Daoy (cell line): ENCODE measurements at places on chromosomes 4 and X. TPM values are rescaled to one million over a fixed set of nuclear protein-coding genes. Genes with fewer than 3 reads are reported as not detected.

- no peak for DNase-seq
Measured at GRCh38 chrX:153513265-153513664, 4.2 kb upstream of the ATP2B3 start.

DNA sequence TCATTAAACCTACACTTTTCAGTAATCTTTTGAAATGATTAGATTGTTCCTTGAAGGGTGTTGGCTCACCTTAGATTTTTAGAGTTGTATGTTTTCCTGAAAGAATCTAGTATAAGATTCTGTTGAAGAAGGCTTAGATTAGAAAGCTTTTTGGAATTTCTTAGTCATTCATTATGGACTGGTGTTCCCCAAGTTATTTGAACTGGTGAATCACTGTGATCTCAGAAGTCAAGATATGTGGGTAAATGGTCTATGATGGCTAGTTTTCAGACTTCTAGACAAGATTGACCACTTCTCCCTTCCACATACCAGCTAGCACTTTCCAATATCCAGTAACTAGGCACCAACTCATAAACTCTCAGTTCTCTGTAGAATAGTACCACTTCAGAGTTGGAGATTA lies 138.1 kb downstream of the KDM6A start:
- DNase-seq = peak; percentile 12

GRCh38 chr4:139521754-139522401 lies 34.1 kb downstream of the SETD7 start:
- DNase-seq = no peak

- peak; percentile 8 for DNase-seq
Measured at GRCh38 chr4:76611616-76612207, 176.7 kb downstream of the SHROOM3 start.

DNA sequence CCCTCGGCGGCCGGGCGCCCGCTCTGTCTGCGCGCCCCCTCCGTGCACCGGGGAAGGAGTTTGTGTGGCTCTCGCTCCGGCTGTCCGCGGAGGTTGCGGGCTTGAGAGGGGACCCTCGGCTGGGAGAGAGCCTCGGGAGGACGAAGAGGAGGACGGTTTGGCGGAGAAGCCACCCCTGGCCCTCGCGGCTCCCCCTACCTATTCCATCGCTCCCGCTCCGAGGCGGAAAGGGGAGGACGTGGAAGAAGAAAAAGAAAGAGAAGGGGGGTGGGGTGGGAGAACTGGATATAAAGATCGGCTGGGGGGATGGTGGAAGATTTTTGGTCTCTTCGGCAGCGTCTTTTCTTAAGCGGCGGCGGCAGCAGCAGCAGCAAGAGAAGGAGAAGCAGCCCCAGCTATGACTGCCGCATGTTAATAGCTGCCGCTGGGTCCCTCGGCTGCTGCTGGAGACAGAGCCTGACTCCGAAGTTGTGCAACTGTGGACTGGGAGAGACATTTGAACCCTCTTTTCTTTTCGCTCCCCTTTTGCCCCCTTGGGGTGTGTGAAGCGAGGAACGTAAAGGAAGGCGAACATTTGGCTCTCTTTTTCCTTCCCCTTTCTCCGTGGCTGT lies 895 bp downstream of the ADGRL3 start:
- peak; percentile 12 for DNase-seq

- DNase-seq = peak; percentile 26
Measured at GRCh38 chrX:9595174-9595573, 130.3 kb downstream of the TBL1X start.

- no peak for DNase-seq
Measured at GRCh38 chrX:100976211-100976610, 6.7 kb downstream of the ARL13A start.

TMEM150C gene
- total RNA-seq = 0.36 and 1.9 TPM in 2 replicates
